ENCODE measurements at places on chromosomes 12 and 14. TPM values are rescaled to one million over a fixed set of nuclear protein-coding genes. Genes with fewer than 3 reads are reported as not detected.

The GAS2L3 gene
- 14.8 TPM for total RNA-seq

The PLCZ1 gene
- not detected for total RNA-seq

The CD163 gene
- total RNA-seq, result not detected

The ST8SIA1 gene
- total RNA-seq, result not detected

The IL23A gene
- not detected for total RNA-seq

- no peaks in the 10 kb centered on the region for H3K36me3 ChIP-seq
- H3K27me3 ChIP-seq, result no peaks in the 10 kb centered on the region
- H3K27ac ChIP-seq, result no peak overlapping the region
- peaks cover 37% of the 10 kb centered on the region for H3K4me1 ChIP-seq
- DNase-seq, result no peak
- no peak overlapping the region for H3K4me3 ChIP-seq
These were observed 2.9 kb upstream of the PCNX1 start for GRCh38 chr14:70904373-70904772.

DNA sequence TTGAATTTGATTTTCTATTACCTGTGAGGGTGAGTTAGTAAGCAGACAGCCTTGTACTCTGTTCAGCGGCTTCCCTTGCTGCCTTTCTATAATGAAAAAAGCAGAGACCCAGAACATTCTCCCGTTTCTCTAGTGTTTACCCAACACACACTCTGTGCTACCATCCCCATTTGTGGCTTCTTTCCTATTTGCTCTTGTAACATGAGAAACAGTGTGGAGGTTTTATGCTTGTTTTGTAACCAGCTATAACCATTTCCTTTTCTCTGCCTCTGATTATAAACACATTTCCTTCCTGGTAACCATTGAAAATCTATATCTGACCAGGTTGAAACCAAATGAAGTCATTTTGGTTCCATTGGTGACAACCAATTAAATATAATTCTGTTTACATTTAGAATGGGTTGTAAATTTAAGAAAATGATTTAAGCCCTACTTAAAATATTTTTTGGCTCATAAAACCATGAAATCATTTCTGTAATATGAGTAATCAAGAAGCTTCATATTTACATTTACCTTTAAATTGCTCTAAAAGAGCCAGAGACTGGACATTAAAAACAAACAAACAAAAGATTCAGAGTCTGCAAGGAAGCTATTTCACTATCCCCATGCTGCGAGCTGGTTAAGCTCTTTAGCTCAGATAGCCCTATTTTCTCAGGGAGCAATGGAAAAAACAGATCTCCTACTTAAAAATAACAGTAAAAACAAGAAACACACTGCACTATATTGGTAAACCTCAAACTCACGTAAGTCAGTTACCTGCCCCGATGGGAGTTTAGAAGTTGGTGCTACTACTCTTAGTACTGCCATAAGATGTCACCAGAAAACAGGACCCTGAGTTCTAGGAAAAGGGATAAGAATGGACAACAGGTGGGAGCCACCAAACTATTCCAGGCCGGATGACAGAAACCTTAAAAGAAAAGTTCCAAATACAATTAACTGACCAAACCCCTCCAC is 206.5 kb upstream of the EEA1 start:
- H3K4me3 ChIP-seq, result no peak overlapping the region
- H3K4me1 ChIP-seq, result peaks cover 28% of the 10 kb centered on the region
- H3K27me3 ChIP-seq, result no peaks in the 10 kb centered on the region
- H3K27ac ChIP-seq, result no peak overlapping the region

DNA sequence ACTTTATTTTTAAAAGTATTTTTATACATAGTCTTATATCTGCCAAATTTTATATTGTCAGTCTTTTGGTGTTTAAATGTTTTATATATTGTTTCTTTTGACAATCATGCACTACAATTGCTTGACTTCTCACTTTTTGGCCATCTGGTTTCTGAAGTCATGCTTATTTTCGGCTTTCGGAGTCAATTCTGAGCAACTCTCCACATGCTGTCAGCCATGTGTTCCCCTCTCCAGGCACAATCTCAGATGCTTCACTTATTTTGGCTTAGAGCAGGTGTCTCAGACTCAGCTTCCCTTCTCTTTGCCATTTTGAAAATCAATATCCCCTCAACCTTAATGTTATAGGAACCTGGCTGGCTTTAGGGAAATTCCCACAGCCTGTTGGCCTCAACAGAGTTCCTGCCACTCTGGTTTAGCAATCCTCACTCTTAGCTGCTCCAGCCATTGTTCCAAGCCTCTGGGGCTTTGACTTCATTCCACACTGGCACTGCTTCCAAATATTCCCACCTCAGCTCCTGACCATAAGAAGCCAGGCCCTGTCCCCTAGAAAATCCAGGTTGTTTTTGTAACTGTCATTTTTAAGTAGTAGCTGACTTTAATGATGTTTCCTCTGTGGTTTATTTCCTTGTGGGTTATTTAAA is 125.5 kb upstream of the FAR2 start:
- no peaks in the 10 kb centered on the region for H3K27me3 ChIP-seq
- H3K27ac ChIP-seq, result no peak overlapping the region
- no peaks in the 10 kb centered on the region for H3K36me3 ChIP-seq
- DNase-seq, result no peak
- no peaks in the 10 kb centered on the region for H3K4me1 ChIP-seq

DNA sequence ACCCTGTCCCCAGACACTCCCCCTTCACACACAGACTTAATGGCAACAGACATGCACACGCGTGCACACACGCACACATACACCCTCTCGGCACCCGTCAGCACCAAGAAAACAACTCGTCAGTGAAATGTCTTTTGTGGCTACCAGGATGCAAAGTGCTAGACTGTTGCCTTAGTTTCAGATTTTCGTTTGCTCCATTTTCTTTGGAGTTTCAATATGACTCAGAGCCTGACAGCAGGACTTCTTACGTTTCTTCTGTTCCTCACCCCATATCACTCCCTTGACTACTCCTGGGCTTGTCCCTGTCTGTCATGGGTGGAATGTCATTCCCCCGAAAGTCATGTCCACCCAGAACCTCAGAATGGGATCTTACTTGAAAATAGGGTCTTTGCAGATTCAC is 182.9 kb downstream of the GLT1D1 start:
- H3K4me1 ChIP-seq, result no peaks in the 10 kb centered on the region
- no peaks in the 10 kb centered on the region for H3K27me3 ChIP-seq
- no peak overlapping the region for H3K4me3 ChIP-seq
- DNase-seq, result no peak
- H3K36me3 ChIP-seq, result no peaks in the 10 kb centered on the region

- H3K27ac ChIP-seq, result no peak overlapping the region
- no peaks in the 10 kb centered on the region for H3K36me3 ChIP-seq
- no peak for DNase-seq
- no peak overlapping the region for H3K4me3 ChIP-seq
- H3K4me1 ChIP-seq, result peaks cover 6% of the 10 kb centered on the region
- no peaks in the 10 kb centered on the region for H3K27me3 ChIP-seq
These were observed 32.3 kb upstream of the DEGS2 start for GRCh38 chr14:100191584-100192249.

All from GM23248 (cell line).